ENCODE measurements at places on chromosomes 3 and 15.

DNA sequence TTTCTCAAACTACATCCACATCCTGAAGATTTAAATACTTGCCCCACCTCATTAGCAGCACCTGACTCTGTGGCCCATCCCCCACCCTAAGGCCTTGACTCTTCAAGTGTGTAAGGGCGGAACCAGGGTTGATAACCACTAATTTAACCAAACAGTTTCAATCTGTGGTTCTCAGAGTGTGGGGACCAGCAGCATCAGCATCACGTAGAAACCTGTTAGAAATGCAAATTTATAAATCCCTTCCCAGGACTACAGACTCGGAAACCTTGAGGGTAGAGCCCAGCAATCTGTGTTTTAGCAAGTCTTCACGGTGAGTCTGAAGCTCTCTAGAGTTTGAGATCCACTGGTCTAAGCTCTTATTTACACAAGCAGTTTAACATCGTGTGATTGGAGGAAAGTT, 12.4 kb downstream of the GNB4 start:
- DNase-seq: no peak

- DNase-seq: no peak
Observed at GRCh38 chr3:24129549-24129948, 184.5 kb downstream of the NR1D2 start.

- DNase-seq: no peak
Observed at GRCh38 chr15:25611603-25612002, 172.8 kb upstream of the UBE3A start.

GRCh38 chr3:191301017-191301416, 28.2 kb upstream of the CCDC50 start:
- no peak for DNase-seq

DNA sequence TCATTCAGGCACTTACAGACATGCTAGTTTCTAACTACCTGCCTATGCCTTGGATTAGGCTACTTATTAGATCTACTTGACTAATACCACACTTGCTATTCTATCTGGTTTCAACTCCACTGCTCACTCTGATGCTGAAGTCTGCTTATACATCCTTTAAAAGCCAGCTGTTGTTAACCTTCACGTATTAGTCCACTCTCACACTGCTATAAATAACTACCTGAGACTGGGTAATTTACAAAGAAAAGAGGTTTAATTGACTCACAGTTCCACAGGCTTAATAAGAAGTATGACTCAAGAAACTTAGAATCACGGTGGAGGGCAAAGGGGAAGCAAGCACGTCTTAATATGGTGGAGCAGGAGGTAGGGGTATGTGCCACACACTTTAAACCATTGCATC, 47.7 kb upstream of the ANKRD28 start:
- no peak for DNase-seq

DNA sequence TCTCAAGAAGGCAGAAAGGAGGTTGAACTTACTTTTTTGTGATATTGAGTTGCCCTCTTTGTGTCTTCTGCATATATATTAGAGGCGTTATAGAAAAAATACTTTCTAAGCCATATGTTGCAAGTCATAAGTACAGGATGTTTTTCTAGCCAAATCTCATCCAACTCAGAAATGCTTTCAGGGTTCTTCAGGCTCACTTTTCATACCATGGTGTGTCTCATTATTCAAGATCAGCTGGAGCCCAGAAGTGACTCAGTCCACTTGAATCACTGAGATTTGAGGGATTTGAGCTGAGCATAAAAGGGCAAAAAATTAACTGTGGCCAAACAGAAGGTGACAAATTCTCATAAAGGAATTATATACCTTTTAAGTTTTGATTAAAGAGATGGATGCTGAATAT, 157.3 kb downstream of the WNT5A start:
- no peak for DNase-seq

DNA sequence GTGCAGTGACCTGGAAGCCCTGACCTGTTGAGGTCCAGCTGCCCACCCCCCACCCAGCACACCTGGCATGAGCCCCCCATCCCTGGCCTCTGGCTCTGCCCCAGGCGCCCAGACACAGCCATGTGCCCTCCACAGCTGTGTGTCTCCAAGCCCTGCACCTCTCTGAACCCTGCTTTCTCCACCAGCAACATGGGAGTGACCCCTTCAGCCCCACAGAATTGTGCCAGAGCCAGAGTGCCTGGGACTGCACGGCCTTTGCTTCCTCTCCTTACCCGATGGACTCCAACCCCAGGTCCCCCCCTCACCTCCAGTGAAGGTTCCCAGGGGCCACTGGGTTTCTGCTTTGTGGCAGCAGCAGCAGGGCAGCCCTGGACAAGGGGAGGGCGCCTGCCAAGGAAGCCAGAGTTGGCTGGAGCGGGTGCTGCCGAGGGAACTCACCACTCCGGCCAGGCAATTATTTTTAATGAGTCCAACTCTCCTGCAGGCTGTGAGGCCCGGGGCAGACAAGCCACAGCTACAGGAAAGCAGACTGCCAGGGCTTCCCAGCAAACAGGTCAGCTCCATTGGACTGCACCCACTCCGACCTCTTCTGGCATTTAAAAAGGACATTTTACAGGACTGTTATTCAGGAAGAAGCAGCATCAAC, 24.1 kb downstream of the PRR20G start:
- no peak for DNase-seq

DNA sequence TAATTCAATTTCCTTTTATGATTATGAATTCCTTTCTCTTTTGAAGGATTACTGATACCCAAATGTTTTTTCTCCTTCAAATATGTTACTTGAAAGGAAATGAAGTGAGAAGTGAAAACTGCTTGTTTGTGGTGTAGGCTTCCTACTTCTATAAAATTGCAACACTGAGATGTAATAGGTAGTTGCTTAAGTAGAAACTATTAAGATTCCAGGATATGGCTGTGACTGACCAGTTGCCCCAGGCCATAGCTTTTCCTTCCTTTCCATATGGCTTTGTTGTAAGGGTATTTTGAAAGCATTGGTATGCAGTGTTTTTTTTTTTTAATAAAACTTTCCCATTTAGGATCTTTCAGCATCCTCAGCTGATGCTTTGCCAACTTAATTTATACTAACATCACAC, 28.5 kb downstream of the DNAJC13 start:
- DNase-seq: no peak

DNA sequence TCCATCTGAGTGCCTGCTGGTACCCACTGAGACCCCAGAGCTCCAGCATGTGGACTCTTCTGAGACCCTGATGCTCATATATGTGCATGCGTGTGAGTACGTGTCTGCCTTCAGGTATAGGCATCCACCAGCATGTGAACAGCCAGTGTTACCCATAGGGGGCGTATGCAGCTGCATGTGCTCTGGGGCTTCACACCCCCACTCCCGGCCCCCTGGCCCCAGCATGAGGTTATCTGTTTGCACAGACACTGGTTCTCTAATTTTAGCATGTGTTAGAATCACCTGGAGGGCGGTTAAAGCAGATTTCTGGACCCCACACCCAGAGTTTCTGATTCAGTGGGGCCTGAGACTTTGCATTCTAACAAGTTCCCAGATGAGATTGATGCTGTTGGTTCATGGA, 824 bp upstream of the CILP start:
- DNase-seq: peak; percentile 60

GRCh38 chr3:11507719-11508118, 136.0 kb downstream of the VGLL4 start:
- DNase-seq: no peak

DNA sequence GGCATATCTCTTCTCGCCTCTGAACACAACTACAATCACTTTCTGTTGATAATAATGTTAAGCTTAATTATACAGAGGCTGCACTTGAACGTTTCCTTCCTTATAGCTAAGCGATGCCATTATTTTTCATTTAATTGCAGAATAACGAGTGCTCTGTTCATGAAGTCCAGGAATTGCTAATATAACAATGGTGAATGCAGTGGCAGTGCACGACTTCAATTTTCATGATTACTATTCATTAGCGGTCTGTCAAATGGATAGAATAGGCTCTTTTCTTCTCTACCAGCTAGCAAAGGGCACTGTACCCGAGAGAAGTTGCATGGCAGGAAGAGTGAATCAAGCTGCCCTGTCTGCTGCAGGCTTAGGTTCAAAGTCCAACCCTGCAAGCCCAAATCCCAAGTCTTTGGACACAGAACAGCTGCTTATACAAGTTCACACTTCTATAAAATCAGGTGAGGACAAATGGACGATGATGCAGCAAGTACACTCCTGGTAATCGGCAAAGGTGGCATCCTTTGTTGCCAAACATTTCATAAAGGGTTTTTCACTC, 75.6 kb downstream of the PDZRN3 start:
- no peak for DNase-seq

GRCh38 chr3:119418641-119419040, 44.8 kb downstream of the TMEM39A start:
- DNase-seq: no peak

DNA sequence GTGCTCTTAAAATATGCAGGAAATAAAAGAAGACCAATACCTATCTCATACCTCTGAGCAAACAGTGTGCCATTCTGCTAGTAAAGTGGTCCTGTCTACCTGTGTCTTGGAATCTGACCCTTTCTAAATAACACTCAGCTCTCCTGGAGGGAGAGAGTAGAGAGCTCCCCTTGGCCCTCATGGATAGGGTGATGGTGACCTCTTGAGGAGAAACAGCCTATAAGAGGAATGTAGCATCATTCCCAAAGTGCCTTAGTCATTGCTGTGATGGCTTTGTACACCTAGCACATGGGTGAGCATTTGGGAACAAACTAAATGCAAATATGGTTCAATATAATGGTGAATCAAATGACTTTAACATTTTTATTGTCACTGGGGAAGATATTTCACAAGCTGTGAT, 10.0 kb downstream of the SNTN start:
- DNase-seq: no peak

DNA sequence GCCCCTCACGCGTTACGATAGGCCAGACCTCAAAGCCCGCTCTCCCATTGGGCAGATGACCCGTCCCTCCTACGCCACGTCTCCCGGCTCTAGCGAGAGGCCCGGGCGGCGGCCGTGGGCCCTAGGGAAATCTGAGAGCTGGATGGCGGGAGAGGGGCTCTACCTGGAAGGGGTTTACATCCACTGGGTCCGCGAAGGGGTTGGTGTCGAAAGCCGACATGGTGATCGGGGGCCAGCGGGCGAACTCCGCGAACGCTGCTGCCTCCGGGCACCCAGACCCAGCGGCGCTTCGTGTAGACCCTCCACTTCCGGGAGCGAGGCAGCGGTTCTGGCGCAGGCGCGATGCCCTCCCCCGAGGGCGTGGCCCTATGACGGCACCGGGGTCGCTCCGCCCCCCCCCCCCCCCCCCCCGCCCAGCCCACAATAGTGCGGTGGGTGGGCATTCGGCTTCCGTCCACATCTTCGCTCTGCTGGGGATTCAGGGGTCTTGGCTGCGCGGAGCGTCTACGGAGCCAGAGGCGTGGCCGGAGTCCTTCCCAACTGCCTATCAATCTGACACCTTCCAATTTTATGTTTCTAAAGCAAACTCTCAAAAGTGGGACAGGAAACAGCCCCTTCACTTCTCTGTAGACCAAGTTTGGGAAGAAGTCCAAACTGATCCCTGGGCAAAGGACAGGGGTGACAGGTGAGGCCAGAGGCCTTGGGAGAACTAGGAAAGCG, at the start of gene SCAMP2:
Gene SCAMP2 (minus strand): TSS at position 330 of the 720 bp plus-strand sequence. CDS start 110 bp downstream, at position 220.
- DNase-seq: peak; percentile 93

- no peak for DNase-seq
Observed at GRCh38 chr3:127779747-127780146, 42.6 kb downstream of the MGLL start.

GRCh38 chr15:86645925-86646500, 566.3 kb downstream of the AGBL1 start:
- DNase-seq: no peak

DNA sequence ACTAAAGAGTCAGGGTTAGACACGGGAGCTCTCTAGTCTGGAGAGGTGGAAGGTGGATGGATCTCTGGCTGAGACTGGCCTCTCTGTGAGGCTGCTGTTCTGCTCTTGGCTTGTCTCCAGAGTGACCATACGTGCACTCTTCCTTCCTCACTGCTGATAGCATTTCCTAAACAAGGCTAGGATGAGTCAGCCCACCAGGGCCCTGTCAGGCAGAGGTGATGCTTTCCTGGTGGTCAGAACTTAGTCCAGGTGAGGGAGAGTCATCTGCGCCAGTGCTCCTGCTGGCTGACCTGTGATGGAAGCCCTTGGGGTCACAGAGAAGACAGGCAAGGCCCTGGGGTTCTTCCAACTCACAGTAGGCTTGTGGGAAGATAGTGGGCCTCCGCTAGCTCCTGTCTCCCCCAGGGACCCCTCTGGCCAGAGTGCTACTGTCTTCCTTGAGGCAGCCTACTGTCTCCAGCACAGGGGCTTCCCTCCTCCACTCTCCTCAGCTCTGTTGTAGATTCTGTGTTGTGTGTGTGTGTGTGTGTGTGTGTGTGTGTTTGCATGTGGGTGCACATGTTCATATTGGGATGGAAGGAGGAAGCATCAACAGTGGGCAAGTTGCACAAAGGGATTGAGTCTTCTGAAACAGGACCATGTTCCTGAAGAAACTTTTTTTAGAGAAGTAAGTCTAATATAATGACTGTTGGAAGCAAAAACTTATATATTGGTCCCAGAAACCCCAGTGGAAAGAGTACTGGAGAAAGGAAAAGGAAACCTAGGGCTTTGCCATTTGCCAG, 16.5 kb downstream of the ALPK3 start:
- DNase-seq: no peak

- no peak for DNase-seq
Observed at GRCh38 chr3:71414189-71414927, 169.2 kb downstream of the FOXP1 start.

- DNase-seq: no peak
Observed at GRCh38 chr15:96889734-96890480, 559.4 kb downstream of the NR2F2 start.

DNA sequence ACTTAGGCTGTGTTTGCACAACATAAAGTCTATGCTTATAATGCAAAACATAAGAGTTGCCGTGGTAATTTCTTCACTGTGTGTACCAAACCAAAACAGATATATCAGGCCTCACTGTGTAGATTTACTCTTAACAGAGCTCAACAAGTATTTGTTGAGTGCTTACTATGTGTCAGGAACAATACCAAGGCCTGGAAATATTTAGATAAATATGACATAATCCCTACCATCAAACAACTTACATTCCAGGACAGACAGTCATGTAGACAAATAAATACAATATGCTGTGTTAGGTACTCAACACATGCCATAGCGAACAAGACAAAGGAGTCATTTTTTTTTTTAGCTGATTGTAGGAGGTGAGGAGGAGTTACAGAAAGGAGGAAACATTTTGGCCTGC, 554.0 kb downstream of the NSUN3 start:
- no peak for DNase-seq

- no peak for DNase-seq
Observed at GRCh38 chr15:41966920-41967465, 5.4 kb downstream of the EHD4 start.

GRCh38 chr15:76229266-76229665, 82.0 kb downstream of the ETFA start:
- no peak for DNase-seq

GRCh38 chr3:52345521-52346109, 29.5 kb downstream of the DNAH1 start:
- DNase-seq: no peak

GRCh38 chr15:38883987-38884386, 319.4 kb upstream of the RASGRP1 start:
- no peak for DNase-seq

GRCh38 chr15:26179906-26180305, 316.8 kb upstream of the ATP10A start:
- no peak for DNase-seq
